ENCODE measurements at places on chromosomes 1 and 21. TPM values are rescaled to one million over a fixed set of nuclear protein-coding genes. Genes with fewer than 3 reads are reported as not detected.

DNA sequence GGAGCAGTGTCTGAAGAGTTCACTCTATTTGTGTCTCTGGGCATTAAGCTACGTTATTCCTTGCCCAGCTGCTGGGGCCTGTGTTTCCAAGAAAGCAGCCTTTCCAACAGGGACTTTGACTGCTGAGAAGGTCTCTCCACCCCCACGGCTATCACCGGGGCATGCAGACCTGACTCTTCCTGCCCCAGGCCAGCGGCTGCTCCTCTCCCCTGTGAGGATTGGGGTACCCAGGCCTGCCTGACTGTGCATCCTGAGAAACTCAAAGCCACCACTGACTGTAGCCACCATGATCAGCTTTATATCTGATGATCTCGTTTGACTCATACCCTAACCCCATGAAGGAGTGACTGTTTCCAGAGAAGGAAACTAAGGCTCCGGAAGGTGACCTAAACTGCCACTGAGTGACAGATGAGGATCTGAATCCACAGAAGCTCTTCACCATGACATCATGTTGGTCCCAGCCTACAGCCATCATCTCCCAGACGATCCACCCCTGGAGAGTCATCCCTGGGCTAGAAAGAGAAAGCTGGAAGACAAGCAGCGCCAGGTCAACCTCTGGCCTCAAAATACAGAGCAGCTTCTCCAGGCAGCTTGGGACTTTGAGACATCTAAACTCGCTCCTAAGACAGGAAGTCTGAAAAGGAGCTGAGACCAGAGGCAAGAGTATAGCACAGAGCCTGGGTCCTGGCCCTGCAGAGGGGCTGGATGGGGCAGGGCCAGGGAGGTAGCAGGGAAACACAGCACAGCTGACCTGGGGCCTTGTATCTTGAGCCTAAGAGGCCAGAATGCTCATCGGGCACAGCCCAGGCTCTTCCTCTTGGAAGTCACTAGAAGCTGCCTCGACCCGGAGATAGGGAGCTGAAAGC is 244.0 kb upstream of the VAMP3 start:
- no peak for DNase-seq
- H3K27ac ChIP-seq = no peak overlapping the region
- no peaks in the 10 kb centered on the region for H3K36me3 ChIP-seq
- no peaks in the 10 kb centered on the region for H3K27me3 ChIP-seq
- H3K4me3 ChIP-seq = no peak overlapping the region
- no peaks in the 10 kb centered on the region for H3K4me1 ChIP-seq

DNA sequence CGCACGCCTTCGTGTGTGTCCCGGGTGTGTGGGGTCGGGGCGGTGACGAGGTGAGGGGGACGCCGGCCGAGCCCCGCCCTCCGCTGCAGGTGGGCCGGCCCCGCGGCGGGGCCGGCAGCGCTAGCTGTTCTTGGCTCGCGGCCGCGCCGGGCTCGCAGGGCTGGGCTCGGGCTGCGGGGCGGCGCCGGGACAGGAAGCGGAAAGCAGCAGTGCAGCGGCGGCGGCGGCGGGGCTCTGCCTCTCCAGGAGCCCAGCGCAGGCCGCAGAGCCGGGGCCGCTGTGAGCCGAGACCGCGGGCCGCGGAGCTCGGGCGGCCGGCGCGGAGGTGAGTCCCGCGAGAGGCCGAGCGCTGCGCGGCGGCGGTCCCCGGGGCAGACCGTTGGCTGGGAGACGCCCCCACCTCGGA is at the start of gene VANGL1:
VANGL1 (plus strand) TSS at position 209 of the 406 bp plus-strand sequence. CDS start 9,444 bp downstream, outside the sequence.
- peak within 1 kb of the TSS; percentile 70 for H3K27ac ChIP-seq
- peaks cover 6% of the 10 kb centered on the region for H3K4me1 ChIP-seq
- H3K27me3 ChIP-seq = no peaks in the 10 kb centered on the region

GRCh38 chr1:29176576-29176975 is 5.1 kb downstream of the SRSF4 start:
- peaks cover 50% of the 10 kb centered on the region for H3K4me1 ChIP-seq
- H3K4me3 ChIP-seq = no peak overlapping the region
- H3K36me3 ChIP-seq = no peaks in the 10 kb centered on the region
- no peaks in the 10 kb centered on the region for H3K27me3 ChIP-seq
- H3K27ac ChIP-seq = no peak overlapping the region
- DNase-seq = no peak

RUNX3 gene
- total RNA-seq = 13.1 TPM

Data from upper lobe of right lung (tissue), 1 donor.